ENCODE measurements at places on chromosomes 5 and 9.
A peak's percentile ranks its signal among the peaks of the same experiment; 100 is the strongest.

GRCh38 chr9:237141-237857 lies 22.6 kb downstream of the DOCK8 start:
- DNase-seq: no peak

- no peak for DNase-seq
Measured at GRCh38 chr5:37005946-37006540, 129.5 kb downstream of the NIPBL start.

DNA sequence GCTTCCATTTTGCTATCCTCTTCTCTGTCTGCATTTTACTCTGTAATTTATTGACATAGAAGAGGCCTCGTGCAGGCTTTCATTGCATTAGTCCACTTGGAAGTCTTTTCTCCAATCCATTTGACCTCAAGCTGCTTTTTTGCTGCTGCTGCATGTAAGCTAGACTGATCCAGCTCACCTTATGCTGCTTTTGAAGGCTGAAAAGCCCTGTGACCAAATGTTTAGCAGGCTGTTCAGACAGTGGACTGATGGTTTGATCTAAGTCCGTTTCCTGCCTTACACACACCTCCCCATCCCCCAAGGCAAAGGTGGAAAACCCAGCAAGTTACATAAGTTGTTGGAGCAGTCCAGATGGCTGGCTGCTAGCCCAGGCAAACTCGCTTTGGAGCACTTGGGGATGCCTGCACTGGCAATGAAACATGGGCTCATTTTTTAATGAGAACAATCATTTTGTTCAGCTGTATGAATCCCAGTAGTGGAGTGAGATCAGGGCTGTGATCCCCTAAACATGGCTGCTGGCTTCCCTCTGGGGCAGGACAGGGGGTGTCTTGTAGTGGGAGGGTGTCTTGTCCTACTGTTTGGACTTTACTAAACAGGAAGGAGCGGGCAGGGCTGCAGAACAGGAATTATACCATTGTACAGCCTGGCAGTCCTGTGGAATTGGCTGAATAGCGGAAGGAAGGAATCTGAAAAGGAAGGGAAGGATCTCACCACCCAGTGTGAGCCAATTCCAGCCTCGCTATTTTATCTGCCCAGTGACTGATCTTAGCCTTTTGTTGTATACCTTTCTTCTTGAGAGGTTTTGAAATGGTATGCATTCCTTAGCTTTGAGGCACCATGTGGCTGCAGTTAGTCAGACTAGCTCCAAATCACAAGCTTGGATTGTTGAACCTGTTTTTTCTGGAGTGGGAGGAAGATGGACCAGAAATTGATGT lies 212.0 kb downstream of the ARHGAP26 start:
- DNase-seq: no peak

- DNase-seq: no peak
Measured at GRCh38 chr5:122719991-122720746, 54.7 kb upstream of the SNX2 start.

DNA sequence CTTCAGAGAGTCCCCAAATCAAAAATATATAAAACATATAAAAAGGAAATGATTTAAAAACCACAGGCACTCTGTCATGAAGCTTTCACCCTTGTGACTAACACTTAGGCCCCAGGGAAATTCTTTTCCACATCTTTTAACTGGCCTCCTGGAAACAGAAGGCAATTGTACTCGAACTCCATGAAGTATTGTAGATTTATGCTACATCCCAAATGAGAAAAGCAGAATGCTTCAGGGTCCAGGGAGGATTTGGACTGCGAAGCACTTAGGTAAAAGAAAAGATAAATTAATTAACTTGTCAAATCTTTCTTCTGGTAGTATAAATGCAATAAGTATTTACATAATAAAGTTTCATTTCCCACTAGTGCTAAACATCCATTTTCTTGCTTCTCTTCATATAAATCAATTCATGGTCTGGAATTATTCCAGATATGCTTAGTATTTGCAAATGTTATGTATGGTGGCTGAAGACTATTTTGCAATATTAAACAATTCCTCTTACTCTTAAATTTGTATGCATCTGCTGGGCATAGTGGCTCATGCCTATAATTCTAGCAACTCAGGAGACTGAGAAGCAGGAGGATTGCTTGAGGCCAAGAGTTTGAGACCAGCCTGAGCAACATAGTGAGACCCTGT lies 64.9 kb upstream of the ELL2 start:
- no peak for DNase-seq

- peak; percentile 26 for DNase-seq
Measured at GRCh38 chr9:75487856-75488718, 399.8 kb downstream of the OSTF1 start.

- DNase-seq: no peak
Measured at GRCh38 chr5:154780128-154780527, 25.0 kb downstream of the LARP1 start.

GRCh38 chr5:139745132-139745799 lies 50.3 kb upstream of the PSD2 start:
- no peak for DNase-seq

GRCh38 chr9:112135706-112136105 lies 39.4 kb downstream of the SUSD1 start:
- DNase-seq: no peak

DNA sequence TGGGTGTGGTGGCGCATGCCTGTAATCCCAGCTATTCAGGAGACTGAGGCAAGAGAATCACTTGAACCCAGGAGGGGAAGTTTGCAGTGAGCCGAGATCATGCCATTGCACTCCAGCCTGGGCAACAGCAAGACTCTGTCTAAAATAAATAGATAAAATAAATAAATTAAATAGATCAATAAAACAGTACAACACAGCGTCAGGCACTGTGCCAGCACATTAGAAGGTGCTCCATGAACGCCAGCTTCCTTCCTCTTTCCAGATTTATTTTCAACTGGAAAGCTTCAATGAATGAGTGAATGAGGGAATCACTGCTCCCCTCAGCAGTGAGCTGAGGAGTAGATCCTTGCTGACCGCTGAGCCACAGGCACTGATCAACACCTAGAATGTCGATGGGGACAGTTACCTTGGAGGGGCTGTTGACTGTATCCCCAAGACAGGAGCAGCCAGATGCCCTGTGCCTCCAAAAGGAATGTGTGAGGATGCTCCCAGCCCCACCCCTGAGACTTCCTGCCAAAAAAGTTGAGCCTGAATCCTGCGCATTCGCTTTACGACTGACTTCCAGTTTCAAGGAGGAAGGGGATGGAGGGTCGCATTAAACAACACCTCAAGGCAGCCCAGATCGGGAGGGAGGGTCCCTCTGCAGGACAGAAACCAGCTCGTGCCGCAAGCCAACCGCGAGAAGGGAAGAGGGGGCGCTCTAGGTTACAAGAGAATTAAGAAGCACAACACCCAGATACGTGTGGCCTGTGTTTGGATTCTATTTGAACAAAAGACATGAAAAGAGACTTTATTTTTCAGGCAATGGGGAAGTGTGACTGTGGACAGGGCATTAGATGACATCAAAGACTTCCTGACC lies 54.0 kb upstream of the CNOT6 start:
- DNase-seq: no peak

DNA sequence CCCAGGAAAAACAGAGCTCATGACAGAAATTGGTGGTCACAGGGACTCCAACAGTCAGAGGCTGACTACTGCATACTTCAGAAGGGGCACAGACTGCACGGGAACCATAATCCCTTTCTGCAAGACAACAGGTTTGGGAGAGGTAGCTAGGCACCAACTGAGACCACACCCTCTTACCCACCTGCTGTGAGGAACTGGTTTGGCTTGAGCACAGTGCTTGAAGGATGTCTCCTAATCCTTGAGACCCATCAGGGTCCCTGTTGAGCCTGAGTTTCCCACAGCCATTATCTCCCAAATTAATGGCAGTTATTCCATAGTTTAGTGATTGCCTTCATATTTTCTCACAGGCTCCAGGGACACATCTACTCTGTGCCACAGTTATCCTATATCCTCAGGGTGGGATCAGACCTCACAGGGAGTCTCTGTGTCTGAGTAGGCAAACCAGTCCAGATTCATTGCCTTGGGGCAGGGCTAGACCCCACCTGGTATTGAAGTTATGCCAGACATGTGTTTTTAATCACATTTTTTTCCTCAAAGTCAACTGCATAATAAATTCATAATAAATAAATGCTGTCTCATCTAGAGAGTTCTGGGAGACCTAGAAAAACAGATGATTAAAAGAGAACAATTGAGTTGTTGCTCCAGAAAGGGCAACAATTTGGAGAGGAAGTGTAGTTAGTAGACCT lies 9.3 kb upstream of the CAST start:
- DNase-seq: no peak

- no peak for DNase-seq
Measured at GRCh38 chr9:98778711-98779530, 17.4 kb downstream of the ANKS6 start.

GRCh38 chr5:162456086-162456485 lies 388.5 kb downstream of the GABRG2 start:
- DNase-seq: no peak

GRCh38 chr9:87793292-87793691 lies 67.4 kb downstream of the CTSL start:
- no peak for DNase-seq

GRCh38 chr9:105141146-105141975 lies 103.1 kb upstream of the SLC44A1 start:
- DNase-seq: no peak

- no peak for DNase-seq
Measured at GRCh38 chr9:108864446-108864845, 2.4 kb downstream of the ACTL7A start.

DNA sequence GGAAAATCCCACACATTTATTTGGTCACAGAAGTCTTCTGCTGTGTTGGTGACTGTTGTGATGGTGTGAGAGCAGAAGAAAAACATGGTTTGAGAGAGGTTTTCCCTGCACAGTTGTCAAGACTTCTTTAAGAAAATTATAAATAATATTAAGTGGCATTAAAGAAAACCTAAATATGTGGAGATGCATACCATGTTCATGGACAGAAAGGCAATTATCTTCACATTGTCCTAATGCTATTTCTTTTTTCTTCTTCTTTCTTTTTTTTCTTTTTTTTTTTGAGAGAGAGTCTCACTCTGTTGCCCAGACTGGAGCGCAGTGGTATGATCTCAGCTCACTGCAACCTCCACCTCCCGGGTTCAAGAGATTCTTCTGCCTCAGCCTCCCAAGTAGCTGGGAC lies 24.3 kb upstream of the ERGIC1 start:
- DNase-seq: no peak

DNA sequence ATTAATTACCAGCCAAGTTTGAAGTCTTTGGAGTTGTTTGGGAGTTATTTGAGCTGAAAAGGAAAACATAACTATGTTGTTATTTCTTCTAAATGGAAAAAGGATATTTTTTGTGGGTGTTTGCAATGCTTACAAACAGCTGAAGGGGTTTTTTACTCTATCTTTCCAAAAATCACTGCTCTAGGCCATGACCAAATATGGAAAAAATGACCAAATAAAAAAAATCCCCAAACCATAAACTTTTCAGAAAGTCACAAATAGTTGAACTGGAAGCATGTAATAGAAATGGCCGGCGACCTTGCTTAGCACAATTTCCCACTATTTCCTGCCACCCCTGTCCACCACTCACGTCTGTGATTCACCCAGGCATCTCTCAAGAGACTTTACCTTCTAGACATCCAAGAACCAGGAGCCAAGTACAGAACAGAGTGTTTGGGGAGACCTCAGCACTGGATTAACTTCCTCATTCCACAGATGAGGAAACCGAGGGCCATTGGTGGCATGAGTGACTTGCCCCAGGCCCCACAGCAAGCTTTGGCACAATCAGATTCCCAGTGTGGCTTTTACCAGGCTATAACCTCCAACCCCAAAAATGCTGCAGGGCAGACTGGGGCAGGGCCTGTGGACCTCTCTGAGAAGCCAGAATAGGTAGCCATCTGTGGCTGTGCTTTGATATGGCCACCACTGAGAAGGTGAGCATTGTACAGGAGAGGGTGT lies 84.5 kb downstream of the NRG2 start:
- no peak for DNase-seq

DNA sequence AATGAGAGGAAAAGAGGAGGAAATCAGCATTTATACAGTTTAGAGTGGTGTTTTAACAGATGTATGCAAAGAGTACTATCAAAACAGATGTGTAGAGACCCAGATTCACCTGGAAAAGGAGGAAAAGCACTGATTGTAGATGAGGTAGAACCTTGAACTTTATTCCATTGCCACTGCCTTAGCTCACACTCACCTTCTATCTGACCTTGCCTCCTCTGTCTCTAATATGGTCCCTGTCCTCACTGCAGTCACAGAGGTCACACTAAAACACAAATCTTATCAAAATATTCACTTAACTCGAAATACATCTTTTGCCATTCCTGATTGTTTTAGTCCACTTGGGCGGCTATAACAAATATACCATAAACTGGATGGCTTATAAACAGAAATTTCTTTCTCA lies 7.0 kb downstream of the GIN1 start:
- no peak for DNase-seq

- DNase-seq: no peak
Measured at GRCh38 chr9:93613174-93613573, 36.8 kb downstream of the PHF2 start.

GRCh38 chr9:111860443-111860842 lies 36.2 kb upstream of the UGCG start:
- no peak for DNase-seq

DNA sequence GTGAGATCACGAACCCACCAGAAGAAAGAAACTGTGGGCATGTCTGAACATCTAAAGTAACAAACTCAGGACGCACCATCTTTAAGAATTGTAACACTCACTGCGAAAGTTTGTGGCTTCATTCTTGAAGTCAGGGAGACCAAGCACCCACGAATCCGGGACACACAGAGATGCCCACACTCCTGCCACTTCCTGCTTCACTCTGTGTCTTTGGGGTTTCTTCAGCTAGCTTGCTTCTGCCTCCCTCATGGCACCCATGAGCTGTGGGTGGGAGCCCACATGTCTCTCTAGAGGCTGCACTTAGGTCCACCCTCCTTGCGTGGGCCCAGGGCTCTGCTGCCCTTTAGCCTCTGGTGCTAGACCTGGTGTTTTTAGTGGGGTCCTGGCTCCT lies 61.2 kb upstream of the CNOT6 start:
- DNase-seq: no peak

DNA sequence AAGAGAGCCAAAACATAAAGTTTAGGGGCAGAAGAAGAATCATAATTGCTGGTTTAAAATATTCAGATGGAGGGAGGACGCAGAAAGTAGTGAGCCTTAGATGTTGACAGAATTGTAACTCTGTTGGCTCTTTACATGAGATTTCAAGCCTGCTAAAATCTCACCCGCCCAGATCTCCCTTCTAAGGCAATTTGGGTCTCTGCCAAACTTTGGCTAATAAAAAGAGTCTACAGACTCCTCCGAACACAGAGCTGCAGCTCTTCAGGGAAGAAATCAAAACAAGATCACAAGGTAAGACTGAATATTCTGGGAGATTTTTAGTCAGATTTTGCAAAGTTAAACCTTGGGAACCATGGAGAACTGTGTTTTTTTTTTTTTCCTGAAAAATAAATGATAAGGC lies at the start of gene IL33:
TSS of gene IL33 (plus strand) at position 246 of the 400 bp plus-strand sequence. CDS start 25,888 bp downstream, outside the sequence.
- no peak for DNase-seq

DNA sequence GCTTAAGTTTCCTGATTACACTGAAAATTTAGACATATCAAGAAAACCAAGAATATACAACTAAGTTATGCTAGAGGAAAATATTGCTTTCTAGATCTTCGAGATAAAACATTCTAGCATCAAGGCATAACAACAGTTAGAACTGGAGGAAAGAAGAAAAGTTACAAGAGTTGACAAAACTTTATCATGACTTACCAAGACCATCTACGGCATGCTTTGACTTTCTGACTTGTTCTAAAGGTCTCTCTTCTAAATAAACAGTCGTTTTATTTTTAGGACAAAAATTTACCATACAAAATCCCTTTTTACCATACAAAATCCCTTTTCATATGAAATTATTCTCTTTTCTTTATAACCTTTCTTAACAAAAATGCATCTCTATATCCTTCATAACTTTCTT lies 1110.1 kb upstream of the CDH10 start:
- no peak for DNase-seq

- no peak for DNase-seq
Measured at GRCh38 chr5:1961304-1961946, 78.7 kb upstream of the IRX4 start.

All from NCI-H187 treated with DMSO at 0.1 percent for 48 hours (cell line).